ENCODE measurements at places on chromosomes 2 and 18.

DNA sequence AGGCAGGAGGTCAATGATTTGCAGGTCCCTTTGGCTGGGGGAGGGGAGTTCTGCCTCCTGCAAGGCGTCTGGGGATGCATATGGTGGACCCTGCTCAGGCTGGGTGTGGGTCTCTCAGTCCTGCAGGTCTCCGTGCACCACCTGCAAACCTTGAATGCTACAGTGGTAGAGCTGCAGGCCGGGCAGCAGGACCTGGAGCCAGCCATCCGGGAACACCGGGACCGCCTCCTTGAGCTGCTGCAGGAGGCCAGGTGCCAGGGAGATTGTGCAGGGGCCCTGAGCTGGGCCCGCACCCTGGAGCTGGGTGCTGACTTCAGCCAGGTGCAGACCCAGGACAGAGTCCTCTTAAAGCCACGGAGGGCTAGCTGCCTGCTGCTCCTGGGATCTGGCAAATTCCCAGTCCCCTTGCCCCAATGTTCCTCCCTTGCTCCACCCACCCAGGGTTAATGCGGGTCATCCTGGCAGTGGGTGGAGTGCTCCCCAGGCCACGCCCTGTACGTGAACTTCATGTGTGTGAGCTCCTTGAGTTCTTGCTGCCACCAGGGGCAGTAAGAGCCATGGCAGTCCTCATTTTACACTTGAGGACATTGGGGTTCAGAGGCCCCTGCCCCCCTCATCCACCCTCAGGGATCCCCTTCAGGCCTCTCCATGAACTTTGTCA lies 3.1 kb downstream of the PROM2 start:
- DNase-seq = no peak

GRCh38 chr18:43350176-43350575 lies 72.9 kb upstream of the SYT4 start:
- no peak for DNase-seq

DNA sequence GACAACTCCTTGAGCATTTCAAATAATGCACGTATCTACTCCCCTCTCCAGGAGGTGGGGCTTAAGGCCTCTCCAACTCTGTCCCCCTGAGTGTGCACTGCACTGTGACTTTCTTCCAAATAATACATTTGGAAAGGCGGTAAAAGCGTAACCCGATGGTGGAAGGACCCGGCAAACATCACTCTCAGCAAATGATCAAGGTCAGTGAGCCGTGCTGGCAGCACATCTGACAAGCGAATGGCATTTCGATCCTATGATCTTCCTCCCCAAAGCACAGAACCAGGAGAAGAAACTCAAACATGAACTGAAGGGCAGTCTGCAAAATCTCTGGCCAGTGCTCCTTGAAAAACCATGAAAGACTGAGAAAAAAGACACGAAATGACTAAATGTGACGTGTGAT lies 208.7 kb downstream of the TWIST2 start:
- DNase-seq = no peak

- DNase-seq = peak; percentile 85
Measured at GRCh38 chr2:71331581-71332434, at the start of gene ZNF638. Gene ZNF638, plus strand, starts transcription at chr2:71331782. Its CDS starts 17,173 bp downstream, at chr2:71348955.

Data from effector CD8-positive, alpha-beta T cell (primary cell).